ENCODE measurements at places on chromosomes 2 and 18.

GRCh38 chr18:61697306-61697909, 195.4 kb downstream of the RNF152 start:
- DNase-seq = peak; percentile 17

GRCh38 chr2:115369400-115369799, 927.0 kb downstream of the DPP10 start:
- DNase-seq = no peak

GRCh38 chr2:9674891-9675414, 44.2 kb upstream of the YWHAQ start:
- DNase-seq = no peak

- no peak for DNase-seq
These were observed 62.3 kb downstream of the TTC32 start for GRCh38 chr2:19839438-19839837.

GRCh38 chr2:85655961-85656417, 12.0 kb downstream of the SFTPB start:
- no peak for DNase-seq

GRCh38 chr18:12703096-12703567, 290 bp downstream of the PSMG2 start:
- DNase-seq = no peak

DNA sequence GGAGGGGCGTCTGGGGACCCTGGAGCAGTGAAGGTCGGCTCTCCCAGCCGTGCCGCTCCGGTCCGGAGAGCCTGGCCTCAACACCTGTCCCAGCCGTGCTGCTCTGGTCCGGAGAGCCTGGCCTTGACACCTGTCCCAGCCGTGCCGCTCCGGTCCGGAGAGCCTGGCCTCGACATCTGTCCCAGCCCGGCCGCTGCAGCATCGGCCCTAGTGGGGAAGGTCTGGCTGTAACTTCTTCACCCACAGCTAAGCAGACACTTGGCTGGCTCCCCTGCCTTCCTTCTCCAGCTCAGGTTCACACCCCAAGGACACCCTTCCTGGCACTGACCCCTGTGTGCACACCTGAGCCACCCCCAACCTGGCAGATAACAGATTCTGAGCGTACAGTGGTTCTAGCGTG, 4.6 kb downstream of the KCNG2 start:
- no peak for DNase-seq

- no peak for DNase-seq
These were observed 444.9 kb downstream of the NCKAP5 start for GRCh38 chr2:133123393-133123792.

- no peak for DNase-seq
These were observed 282.7 kb downstream of the NRXN1 start for GRCh38 chr2:50749216-50749615.

- DNase-seq = no peak
These were observed 109.6 kb downstream of the LAMA3 start for GRCh38 chr18:23798824-23799223.

DNA sequence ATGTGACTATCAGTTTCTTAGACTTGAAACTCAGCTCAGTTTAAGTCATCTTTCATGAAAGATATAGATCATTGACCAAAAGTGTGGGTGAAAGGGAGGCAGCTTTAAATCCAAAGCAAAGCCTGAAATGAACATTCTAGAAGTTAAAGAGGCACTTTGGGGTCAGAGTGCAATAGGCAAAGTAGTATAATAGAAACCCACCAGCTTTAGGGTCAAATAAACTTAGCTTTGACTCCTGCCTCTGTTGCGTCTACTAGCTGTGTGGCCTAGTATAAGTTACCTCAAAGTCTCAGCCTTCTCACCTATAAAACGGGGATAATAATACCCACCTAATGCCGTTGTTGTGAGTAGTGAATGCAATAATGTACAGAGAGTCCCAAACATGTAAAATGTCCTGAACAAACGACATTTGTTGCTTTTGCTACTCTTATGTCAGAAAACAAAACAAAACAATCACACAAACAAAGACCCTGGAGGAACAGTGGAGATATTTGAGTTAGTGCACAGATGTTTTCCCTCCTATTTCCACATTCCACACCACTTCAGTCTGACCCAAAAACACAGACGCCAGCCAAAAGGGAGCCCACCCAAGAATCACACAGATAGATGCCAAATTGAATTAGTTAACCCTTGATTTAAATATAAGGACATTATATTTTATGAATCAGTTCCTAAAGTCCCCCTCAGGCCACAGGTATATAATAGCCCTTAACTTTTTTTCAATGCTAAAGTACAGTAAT, 657.0 kb downstream of the ARHGAP15 start:
- no peak for DNase-seq

GRCh38 chr2:197867624-197868023, 63.2 kb downstream of the PLCL1 start:
- no peak for DNase-seq

GRCh38 chr2:2523461-2524347, 192.6 kb upstream of the MYT1L start:
- no peak for DNase-seq

- DNase-seq = no peak
These were observed 158.6 kb downstream of the PIK3C3 start for GRCh38 chr18:42113529-42114191.

- DNase-seq = no peak
These were observed 103.1 kb downstream of the TLK1 start for GRCh38 chr2:171057575-171057974.

GRCh38 chr2:203583701-203584100, 48.6 kb upstream of the RAPH1 start:
- no peak for DNase-seq

Data from neuronal stem cell (in vitro differentiated cells).